ENCODE measurements at places on chromosomes 6 and 20.

DNA sequence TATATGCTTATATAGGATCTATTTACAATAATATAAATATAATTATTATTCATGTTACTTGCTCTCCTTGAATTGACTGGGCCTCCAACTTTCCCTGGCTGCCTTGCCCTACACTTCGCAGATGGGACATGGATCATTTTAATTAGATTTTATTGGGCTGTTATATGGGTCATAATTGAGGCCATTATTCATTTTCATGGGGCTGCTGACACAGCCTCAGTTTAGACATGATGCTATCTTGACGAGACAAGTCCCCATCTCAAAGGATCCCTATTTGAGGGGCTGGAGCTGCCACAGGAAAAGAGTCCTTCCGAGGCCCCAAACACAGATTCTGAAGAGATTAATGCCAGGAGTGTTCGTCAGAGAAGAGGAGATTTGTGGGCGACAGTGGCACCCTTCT, 170.4 kb downstream of the DHX35 start:
- no peak for DNase-seq

DNA sequence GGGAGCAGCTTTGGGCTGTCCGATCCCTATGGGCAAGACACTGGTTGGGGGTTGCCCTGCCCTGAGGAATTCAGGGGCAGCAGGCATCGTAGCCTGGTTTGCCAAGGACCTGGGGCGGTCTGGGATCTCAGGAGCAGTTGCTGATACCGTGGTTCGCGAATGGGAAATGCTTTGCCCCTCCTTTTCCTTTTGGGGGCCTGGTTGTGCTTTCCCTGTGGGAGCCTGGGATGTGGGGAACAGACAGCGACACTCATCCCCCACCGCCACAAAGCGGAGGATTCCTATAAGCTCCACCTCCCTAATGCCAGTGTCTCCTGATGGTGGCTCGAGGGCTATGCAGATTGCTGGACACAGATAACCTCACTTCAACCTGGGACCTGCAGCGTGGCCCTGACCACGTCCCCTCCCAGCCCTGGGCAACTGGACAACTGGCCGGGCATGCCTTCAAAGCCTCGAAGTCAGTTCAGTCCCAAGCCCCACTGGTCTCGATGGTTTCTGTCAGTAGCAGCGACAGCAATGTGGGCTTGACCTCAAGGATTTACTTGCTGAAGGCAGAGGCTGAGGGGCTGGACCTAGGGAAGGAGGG, 3.3 kb downstream of the CEBPB start:
- no peak for DNase-seq

GRCh38 chr6:161341638-161342037, 67.8 kb upstream of the AGPAT4 start:
- DNase-seq: no peak

- DNase-seq: no peak
Observed at GRCh38 chr20:4435671-4436455, 285.8 kb upstream of the PRND start.

GRCh38 chr20:3590164-3590563, 73.0 kb downstream of the GFRA4 start:
- no peak for DNase-seq

- DNase-seq: no peak
Observed at GRCh38 chr6:72151742-72152141, 265.4 kb downstream of the RIMS1 start.

DNA sequence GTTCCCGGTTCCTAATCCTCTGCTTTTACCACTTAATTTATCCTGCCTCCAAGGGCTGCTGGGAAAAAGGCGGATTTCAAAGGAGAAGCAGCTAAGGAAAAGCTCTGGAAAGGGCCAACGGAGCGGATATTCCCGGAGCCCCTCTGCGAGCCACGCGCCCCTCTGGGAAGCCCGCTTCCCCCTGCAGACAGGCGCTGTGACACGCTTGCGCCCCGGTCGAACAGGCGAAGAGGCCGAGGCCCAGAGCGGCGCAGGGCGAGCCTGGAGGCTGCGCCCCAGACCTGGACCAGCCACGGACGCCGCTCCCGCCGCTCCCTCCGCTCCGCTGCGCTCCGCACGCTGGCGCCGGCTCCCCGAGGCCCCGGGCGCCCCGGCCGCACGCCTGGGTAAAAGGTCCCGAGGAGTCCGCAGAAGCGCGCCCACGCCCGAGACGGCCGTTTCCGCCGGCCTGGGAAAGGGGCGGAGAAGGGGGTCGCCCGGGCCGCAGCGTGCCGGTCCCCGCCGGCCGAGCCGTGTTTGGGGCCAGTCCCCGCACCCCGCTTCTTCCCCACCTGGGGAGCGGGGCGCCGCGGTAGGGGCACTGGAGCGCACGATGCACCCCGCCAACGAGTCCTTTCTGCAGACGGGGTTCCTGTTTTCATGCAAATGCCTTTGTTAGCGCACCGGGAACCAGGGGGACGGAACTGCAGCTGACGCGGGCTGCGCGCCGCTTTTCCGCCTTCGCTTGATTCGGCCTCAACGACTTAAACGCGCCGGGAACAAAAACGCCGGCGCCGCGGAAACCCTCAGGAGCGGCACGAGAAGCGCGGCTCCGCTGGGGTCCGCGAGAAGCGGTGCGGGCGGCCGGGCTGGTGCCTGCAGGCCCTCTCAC, 91.9 kb upstream of the SIRPA start:
- peak; percentile 11 for DNase-seq

DNA sequence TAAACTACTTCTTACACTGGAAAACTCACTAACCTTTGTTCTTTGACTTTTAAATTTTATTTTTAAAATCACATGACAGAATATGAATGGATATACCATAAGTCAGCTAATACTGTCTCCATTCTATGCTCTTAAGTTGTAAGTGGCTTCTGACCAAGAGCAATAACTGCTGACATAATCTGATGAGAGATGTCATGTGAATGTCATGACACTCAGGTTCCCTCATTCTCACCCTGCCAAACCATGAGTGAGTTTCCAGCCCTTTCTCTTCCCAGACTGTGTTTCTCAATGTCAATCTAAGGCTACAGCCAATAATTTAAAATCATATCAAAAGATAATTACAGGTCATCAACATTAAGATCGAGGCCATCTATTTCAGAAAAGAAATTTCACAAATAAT, 39.7 kb downstream of the KIF16B start:
- no peak for DNase-seq

GRCh38 chr20:41405436-41405835, 38.8 kb upstream of the EMILIN3 start:
- DNase-seq: no peak

DNA sequence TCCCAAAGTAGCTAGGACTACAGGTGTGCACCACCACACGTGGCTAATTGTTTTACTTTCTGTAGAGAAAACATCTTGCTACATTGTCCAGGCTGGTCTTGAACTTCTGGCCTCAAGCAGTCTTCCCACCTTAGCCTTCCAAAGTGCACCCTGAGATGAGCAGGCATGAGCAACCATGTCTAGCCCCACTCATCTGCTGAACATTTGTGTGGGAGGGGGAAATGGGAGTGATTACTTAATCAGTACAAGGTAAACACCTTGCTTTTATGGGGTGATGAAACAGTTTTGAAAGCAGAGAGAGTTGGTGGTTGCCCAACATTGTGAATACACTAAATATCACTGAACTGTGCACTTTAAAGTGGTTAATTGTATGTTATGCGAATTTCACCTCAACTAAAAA, 5.3 kb downstream of the APMAP start:
- no peak for DNase-seq

- no peak for DNase-seq
Observed at GRCh38 chr6:55016261-55016660, 158.1 kb upstream of the HCRTR2 start.

- DNase-seq: no peak
Observed at GRCh38 chr6:71678091-71678490, 208.3 kb upstream of the RIMS1 start.

GRCh38 chr20:31849306-31849930, 4.0 kb upstream of the FOXS1 start:
- no peak for DNase-seq

DNA sequence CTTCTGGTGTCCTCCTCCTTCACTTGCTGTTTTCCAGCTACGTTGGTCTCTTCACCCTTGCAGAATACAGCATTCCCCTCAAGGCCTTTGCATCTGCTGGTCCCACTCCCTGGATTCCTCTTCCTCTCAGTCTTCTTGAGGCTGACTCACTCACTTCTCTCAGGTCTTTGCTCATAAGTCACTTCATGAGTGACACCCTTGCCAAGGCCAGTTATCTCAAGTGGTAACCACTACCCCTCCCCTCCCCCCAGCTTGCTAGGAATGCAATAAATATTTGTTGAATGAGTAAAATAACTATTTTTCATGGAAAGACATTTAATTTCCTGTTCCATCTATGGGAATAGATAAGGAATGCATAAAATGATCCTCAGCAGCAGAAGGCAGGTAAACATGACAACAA, 131.7 kb downstream of the PLCB4 start:
- no peak for DNase-seq

DNA sequence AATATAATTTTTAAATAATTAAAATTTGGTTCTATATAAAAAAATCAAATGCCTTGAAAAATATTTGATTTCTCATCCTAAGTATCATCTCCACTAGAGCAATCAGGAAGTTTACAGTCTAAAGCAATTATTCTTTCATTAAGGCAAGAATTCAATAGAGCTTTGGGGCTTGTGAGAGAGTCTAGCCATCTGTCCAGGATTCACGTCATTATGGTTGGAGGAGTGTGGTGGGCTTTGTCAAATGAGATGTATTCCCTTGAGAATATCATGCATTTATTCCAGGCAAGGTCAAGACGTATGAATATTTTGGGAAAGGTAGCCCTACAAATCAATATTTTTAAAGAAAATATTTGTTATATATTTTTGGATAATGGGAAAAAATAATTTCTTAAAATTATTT, 132.4 kb downstream of the ELOVL4 start:
- DNase-seq: no peak

DNA sequence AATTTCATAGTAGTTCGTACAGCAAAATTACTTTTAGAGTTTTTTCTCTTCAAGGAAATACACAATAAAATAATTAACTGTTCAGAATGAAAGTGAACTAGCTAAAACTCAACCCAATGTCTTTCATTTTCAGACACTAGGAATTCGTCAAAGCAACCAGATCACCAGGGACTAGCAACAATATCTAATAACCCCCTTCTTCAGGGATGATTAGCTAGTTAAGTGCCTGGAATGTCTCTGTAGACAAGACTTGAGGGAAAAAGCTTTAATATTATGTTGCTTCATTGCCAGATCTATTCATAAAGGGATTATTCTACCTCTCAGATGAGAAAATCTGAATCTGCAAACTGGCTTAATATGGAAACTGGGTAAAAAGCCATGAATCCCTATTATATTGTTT, 41.8 kb upstream of the OR14J1 start:
- DNase-seq: no peak

DNA sequence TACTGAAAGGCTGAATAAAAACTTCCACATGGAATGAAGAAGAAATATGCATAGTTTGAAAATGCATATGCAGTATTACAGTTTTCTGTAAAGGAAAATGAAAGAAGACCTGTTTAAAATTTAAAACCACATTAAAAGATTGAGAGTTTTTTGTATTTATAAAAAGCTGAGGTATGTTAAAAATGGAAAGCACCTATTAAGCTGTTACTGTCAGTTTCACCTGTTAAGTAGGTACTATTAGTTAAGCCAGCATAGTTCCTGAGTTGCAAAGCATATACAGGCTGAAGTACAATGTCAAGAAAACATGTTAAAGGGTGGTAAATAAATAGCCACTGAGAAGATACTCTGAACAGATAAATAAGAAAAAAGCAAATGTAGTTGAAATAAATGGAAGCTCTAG, 69.9 kb downstream of the ATXN1 start:
- no peak for DNase-seq

- no peak for DNase-seq
Observed at GRCh38 chr6:38510205-38510604, 129.5 kb downstream of the BTBD9 start.

GRCh38 chr6:129191235-129191634, 308.3 kb downstream of the LAMA2 start:
- DNase-seq: no peak

- DNase-seq: no peak
Observed at GRCh38 chr6:89357390-89357789, 4.9 kb upstream of the UBE2J1 start.

- no peak for DNase-seq
Observed at GRCh38 chr6:113936093-113936934, 34.6 kb downstream of the HDAC2 start.

DNA sequence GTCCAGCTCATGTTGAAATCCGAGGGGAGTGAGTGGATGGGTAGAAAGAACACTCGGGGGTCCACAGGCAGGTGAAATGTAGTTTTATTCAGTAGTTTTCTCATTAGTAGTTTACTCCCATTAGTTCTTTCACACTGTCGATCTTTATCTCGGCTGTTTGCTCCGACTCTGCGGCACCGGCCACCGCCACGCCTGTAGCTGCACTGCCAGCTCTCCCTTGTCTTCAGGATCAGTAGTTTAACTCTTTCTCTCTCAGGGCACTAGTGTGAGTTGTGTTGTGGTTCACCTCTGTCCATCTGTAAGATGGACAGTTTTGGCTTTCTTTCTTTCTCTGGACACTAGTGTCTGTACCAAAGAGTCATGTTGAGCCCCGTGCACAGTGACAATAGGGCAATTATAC, 195.7 kb downstream of the LMBRD1 start:
- no peak for DNase-seq

All from stimulated activated CD4-positive, alpha-beta T cell treated with anti-CD3 and anti-CD28 coated beads, Interleukin-12 subunit alpha, Interleukin-12 subunit beta, amount 100 ng/mL, for 24 hours (primary cell).